ENCODE measurements at places on chromosomes 6 and 20. TPM values are rescaled to one million over a fixed set of nuclear protein-coding genes. Genes with fewer than 3 reads are reported as not detected.
A peak's percentile ranks its signal among the peaks of the same experiment; 100 is the strongest.

GRCh38 chr6:21587179-21587960 lies 6.2 kb upstream of the SOX4 start:
- peak overlapping the region; percentile 8 for H3K27ac ChIP-seq
- no peaks in the 10 kb centered on the region for H3K36me3 ChIP-seq
- peak overlapping the region; percentile 61 for H3K4me3 ChIP-seq

DNA sequence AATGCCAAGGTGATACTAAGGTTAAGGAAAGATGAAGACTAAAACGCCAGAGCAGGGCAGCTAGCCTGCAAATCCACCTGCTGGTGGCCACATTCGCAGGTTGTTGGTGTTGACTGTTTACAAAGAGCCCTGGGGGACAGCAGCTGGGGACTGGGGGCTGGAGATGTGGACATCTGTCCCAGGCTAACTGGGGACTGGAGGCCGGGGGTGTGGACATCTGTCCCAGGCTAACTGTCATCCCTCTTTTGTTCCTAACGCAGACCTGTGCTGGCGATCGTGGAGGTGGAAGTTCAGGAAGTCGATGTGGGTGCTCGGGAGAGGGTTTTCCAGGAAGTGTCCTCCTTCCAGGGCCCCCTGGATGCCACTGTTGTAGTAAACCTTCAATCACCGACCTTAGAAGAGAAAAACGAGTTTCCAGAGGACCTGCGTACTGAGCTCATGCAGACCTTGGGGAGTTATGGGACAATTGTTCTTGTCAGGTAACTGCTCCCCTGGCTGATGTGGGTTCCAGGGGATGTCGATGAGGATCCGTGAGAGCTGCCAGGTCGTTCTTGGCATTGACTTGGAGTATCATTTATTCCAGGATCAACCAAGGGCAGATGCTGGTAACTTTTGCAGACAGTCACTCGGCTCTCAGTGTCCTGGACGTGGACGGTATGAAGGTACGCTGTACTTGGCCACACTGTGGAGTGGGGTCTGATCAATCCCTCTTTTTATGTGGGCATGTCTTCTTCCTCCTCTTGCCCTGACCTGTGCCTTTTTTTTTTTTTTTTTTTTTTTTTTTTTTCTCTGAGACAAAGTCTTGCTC lies 87.0 kb downstream of the SERAC1 start:
- no peaks in the 10 kb centered on the region for H3K36me3 ChIP-seq
- H3K27ac ChIP-seq, result no peak overlapping the region
- no peaks in the 10 kb centered on the region for H3K27me3 ChIP-seq

- no peak overlapping the region for H3K27ac ChIP-seq
- H3K36me3 ChIP-seq, result peaks cover 8% of the 10 kb centered on the region
- H3K27me3 ChIP-seq, result no peaks in the 10 kb centered on the region
- no peak overlapping the region for H3K4me3 ChIP-seq
- no peak for DNase-seq
These were observed 21.8 kb upstream of the MROH8 start for GRCh38 chr20:37200926-37201826.

DNA sequence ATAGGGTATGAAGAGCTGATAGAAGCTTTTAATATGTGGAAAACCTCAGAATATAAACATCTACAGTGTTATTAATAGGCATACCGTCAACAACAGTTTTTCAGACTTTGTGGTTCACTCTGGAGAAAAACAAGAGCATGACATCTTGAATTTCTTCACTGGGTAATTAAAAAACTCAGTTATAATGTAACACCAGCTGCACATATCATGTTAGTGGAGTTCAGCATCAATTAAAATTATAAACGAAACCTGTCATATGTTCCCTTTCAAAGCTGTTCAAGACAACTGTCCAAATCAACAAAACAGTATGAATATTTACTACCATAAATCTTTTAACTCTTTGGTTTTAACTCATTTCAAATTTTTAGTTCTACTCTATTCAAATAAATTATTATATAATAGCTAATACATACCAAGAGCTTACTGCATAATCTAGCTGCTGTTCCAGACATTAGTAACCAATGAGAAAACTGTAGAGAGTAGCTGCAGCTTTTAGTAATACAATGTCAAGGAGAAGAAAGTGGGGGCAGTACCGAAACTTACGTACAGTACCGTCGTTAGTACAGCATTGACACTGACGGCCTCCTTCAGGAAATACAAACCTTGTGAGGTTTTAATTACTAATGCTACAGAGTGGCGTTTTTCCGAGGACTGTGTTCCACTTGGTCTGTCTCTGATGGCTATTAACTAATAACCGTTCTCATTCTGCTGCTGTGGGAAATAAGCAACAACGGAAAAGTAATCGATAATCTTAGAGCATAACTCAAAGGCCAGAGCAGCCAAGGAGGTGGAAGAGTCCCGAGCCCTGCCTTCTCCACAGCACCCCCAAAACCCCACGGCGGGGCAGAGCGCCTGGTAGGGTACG lies 532 bp upstream of the PM20D2 start:
- DNase-seq, result no peak
- H3K4me3 ChIP-seq, result peak overlapping the region; percentile 79
- no peaks in the 10 kb centered on the region for H3K4me1 ChIP-seq
- H3K27ac ChIP-seq, result peak overlapping the region; percentile 76

MLIP gene
- 64.6 TPM for total RNA-seq

C6orf52 gene
- total RNA-seq, result not detected
